Ecto neural progenitor cell (in vitro differentiated cells): ENCODE measurements at places on chromosomes 7 and 10.

- DNase-seq: peak; percentile 73
Observed at GRCh38 chr7:2309889-2310331, 4.3 kb downstream of the SNX8 start.

DNA sequence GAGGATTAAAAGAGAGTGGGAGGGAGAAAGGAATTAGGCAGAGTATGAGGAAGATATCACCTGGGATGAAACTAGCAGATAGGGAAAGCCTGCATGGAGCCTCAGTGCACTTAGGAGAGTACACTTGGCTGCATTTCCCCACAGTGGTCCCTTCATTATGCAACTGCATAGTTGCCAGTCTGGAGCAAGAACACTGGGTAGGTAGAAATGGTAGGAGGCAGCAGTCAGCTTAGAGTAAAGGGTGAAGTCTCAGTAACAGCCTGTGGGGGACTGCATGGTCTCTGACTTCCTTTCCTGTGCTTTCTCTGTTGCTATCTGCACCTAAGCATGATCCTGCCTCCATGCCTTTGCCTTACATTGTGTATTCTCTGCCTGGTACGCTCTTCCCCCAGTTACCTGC, 14.0 kb upstream of the PCGF5 start:
- DNase-seq: no peak

DNA sequence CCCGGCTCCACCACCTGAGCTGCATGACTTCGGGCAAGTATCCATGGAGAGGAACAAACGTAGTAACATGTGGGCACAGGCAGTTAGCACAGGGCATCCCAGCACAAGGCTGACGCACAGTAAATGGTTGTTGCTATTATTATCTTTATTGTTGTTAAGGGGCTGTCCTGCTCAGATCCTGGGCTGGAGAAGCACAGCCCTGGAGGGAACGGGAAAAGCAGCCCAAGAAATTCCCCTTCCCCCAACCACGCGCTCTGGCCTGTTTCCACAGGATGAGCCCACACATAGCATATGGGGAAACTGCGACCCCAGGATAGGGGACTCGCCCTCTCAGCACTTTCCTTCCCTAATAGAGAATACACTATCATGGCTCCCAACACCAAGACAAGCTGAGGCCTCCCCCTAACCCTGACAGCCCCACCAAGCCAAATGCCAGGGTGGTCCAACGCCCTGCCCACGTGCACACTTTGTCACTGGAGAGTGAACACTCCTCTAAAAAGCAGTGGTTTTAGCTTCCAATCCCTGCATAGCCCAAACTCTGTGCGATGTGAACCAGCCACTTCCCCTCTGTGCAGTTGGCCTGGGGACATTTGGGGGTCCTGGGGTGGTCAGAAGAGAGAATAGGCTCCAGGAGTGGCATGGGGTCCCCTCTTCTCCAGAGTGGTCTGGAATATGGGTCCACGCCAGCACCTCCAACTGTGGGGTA, 11.0 kb downstream of the PSD start:
- DNase-seq: no peak

DNA sequence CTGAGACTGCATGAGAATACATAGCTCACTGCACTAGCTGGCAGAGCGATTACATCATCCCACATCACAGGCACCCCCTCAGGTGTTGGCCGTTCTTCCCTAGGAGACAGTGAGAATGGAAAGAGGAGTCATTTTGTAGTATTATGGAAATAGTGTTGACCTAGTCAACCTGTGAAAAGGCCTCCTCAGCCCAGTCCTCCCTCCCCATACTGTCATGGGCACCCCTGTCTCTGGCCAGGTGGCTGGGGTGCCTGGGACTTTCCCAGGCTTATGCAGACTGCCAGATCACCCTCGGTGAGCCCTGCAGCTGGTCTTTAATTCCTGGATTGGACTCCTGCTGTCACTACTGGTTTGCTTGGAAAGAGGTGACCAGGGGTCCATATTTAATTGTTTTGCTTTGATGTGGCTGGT, 4.0 kb downstream of the INPP5A start:
- no peak for DNase-seq

- DNase-seq: no peak
Observed at GRCh38 chr7:80721883-80722615, 83.6 kb downstream of the CD36 start.

GRCh38 chr7:128666200-128666599, 5.9 kb upstream of the GARIN1A start:
- no peak for DNase-seq

- peak; percentile 69 for DNase-seq
Observed at GRCh38 chr7:51430480-51431086, 114.0 kb upstream of the COBL start.
